Activated T-cell treated with anti-CD3 and anti-CD28 coated beads, Interleukin-2, amount 50 U/mL, for 4 hours (primary cell): ENCODE measurements at places on chromosomes 16 and 17.

- no peak for DNase-seq
Observed at GRCh38 chr16:59878479-59878878, 1144.4 kb upstream of the GOT2 start.

DNA sequence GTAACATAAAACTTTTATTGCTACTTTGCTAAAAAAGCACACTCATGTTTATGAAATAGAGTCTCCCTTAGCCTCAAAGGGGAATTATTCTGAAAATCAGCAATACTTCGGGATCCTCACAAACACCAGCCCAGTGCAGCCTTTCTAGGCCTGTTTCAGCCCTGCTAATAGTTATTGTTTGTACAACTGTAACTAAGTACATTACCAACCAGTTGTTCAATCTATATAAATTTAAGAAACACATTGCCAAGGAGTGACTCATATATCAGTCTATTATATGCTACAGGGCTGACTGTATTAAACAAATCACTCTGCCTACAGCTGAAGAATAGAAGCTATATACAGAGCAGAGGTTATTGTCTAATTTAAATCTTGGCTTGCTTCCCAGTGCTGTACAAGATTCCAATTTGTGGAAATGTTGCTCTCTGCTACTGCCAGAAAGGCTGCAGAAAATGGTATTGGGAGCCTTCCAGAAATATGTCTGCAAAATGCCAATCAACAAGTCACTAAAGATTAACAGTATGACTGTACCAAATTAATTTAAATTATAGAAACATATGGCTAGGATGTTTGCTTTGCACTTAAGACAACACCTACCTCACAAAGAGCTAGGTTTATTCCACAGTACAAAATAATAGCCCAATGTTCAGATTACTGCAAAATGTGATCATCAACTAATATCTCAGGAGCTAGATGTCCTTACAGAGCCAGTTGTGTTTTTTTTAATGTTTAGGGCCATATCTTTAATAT, 49.7 kb downstream of the TOX3 start:
- no peak for DNase-seq

- peak; percentile 69 for DNase-seq
Observed at GRCh38 chr17:64780096-64781013, 118.2 kb upstream of the SMURF2 start.

DNA sequence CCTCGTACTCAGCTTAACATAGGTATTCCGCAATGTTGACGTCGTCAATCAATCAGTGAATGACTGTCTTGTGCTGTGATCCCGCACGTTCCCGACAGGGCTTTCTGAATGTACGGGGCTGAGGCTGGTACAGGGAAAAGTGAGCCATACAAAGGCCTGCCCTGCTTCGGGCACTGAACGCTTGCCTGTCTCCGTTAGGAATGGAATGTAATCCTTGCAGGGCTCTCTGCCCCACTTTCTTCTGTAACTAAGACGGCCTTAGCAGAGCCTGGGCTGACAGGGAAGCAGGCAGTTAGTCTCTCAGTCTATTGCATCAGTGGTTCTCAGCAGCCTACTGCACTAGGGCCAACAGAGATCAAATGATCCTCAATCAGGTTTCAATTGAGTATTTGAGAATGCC, 16.2 kb upstream of the MYH3 start:
- no peak for DNase-seq
